Neural progenitor cell (in vitro differentiated cells): ENCODE measurements at places on chromosomes 3 and 15. TPM values are rescaled to one million over a fixed set of nuclear protein-coding genes. Genes with fewer than 3 reads are reported as not detected.
A peak's percentile ranks its signal among the peaks of the same experiment; 100 is the strongest.

DNA sequence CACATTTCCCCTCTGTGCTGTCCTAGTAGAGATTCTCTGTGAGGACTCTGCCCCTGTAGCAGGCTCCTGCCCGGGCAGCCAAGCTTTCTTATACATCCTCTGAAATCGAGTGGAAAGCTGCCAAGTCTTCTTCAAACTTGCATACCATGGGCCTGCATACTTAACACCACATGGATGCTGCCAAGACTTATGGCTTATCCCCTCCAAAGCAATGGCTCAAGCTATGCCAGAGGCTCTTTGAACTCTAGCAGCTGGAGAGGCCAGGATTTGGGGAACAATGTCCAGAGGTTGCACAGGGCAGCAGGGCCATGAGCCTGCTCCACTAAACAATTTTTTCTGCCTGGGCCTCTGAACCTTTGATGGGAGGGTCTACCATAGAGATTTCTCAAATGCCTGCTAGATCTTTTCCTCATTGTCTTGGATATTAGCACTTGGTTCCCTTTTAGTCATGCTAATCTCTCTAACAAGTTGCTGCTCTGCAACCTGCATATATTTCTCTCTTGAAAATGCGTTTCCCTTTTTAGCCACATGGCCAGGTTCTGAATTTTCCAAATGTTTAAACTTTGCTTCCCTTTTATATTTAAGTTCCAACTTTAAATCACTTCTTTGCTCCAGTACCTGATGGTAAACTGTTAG lies 6.1 kb upstream of the PLSCR4 start:
- H3K36me3 ChIP-seq: no peaks in the 10 kb centered on the region
- peak; percentile 2 for DNase-seq
- H3K27ac ChIP-seq: no peak overlapping the region
- no peaks in the 10 kb centered on the region for H3K27me3 ChIP-seq
- H3K4me3 ChIP-seq: no peak overlapping the region

DNA sequence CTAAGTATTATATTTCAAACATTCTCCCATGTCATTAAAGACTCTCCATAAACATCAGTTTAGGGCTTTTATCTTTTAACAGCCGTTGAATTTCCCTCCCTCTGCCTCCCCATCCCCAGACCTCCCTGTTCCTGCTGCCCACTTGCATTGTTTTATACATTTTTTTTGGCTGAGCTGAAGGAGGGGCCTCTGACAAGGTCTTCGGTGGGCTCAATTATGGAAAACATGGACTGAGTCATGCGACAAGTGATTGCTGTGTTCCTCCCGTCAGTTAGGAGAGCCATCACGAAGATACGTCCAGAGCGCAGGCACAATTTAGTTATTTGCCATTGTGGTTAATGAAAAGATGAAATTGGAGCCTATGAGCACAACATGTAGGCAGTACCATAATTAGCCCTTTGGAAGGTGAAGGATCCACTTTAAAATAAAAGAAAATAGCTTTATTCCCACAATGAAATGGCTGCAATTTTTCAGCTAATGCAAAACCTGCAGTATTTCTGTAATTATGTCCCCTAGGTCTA lies 12.0 kb upstream of the NMNAT3 start:
- H3K27ac ChIP-seq: no peak overlapping the region
- peaks cover 30% of the 10 kb centered on the region for H3K4me1 ChIP-seq
- H3K4me3 ChIP-seq: no peak overlapping the region
- H3K27me3 ChIP-seq: no peaks in the 10 kb centered on the region

Gene OCA2
- total RNA-seq: 0.65 and 1.0 TPM in 2 replicates

- no peaks in the 10 kb centered on the region for H3K27me3 ChIP-seq
- H3K4me1 ChIP-seq: no peaks in the 10 kb centered on the region
Observed at GRCh38 chr3:65039754-65040210, 352.0 kb upstream of the ADAMTS9 start.

GRCh38 chr15:100718075-100718980 lies 115.9 kb downstream of the ASB7 start:
- H3K4me3 ChIP-seq: no peak overlapping the region
- DNase-seq: no peak
- no peak overlapping the region for H3K27ac ChIP-seq
- no peaks in the 10 kb centered on the region for H3K4me1 ChIP-seq
- H3K27me3 ChIP-seq: no peaks in the 10 kb centered on the region
- H3K36me3 ChIP-seq: no peaks in the 10 kb centered on the region

GRCh38 chr15:87981969-87982368 lies 274.6 kb downstream of the NTRK3 start:
- DNase-seq: no peak
- no peaks in the 10 kb centered on the region for H3K27me3 ChIP-seq
- no peaks in the 10 kb centered on the region for H3K36me3 ChIP-seq
